ENCODE measurements at places on chromosomes 6 and 20. TPM values are rescaled to one million over a fixed set of nuclear protein-coding genes. Genes with fewer than 3 reads are reported as not detected.

DNA sequence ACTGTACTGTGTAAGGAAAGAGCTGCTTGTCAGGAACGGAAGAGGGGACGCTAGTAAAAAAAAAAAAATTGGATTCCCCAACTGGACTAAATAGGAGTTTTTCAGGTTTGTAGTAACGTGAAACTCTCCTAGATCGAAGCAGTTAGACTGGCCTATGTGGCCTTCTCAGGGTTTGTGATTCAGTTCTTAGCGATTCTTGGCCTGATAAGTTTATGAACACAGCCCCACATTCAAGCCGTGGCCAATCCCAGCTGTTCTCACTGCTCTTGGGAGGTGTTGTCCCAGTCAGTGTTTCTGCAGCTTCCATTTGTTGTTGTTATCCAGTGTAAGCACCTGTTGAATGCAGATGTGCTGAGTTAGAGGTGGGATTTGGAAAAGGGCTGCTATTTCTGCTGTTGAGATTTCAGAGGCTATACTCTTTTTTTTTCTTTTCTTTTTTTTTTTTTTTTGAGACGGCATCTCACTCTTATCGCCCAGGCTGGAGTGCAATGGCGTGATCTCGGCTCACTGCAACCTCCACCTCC, 29.7 kb downstream of the TAF8 start:
- no peak for DNase-seq

- no peak for DNase-seq
These were observed 56.9 kb downstream of the SYNJ2 start for GRCh38 chr6:158038291-158039177.

DNA sequence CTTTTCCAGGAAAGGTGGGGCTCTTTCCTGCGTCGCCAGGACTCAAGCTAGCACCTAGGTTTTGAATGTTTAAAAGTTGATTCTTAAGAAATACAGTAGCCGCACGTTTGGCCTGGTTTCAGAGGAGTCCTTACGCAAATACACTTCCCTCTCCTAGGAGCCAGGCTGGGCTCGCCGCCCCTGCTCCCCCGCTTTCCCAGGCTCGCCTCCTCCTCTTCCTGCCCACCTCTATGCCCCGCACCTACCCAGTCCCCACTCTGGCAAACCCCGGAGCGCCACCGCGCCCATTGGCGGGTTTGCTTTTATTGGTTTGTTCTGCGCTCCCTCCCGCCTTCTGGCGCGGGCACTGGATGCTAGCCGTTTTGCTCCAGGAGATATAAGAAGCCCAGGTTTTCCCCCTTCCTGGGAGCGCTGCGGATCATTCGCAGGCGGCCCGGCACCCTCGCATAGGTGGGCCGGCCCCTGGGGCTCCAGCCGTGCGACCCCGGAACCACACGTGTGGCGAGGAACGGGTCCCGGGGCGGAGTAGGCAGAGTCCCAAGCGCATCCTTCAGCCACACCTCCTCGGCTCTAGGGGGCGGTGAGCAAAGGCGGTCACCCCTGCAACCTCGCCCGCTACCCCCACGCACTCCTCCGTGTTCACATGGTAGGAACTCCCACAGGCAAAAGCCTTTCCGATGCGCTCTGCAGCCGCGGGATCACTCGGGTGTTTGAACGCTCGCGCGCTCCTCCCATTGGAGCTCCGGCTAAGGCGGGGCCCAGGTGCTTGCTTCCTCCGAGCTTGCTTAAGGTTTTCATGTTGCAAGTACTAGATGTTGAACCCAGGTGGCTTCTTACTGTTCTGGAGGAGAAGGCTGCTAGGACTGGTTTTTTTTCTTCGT, 119.0 kb downstream of the RTN4IP1 start:
- DNase-seq = peak; percentile 72

DNA sequence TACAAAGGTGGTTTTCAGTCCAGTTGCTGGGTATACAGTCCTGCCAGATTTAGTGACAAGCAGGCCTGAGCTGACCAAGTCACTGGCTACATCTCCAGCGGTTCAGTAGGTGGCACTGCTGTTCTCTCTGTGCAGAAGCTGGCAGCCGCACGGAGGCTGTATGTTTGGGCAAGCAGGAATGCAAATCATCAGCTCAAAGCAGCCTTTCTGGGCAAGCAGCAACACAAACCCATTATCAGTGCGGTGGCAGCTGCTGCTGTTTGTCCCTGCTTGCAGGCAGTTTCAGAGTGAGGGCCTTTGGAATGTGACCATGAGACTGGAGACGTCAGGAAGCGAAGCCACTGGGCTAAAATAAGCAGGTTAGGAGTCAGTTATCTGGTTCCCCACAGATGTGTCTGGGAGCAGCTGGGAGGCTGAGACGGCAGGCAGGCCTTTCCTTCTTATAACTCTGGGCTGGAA, 72.5 kb downstream of the TXLNB start:
- peak; percentile 84 for DNase-seq

DNA sequence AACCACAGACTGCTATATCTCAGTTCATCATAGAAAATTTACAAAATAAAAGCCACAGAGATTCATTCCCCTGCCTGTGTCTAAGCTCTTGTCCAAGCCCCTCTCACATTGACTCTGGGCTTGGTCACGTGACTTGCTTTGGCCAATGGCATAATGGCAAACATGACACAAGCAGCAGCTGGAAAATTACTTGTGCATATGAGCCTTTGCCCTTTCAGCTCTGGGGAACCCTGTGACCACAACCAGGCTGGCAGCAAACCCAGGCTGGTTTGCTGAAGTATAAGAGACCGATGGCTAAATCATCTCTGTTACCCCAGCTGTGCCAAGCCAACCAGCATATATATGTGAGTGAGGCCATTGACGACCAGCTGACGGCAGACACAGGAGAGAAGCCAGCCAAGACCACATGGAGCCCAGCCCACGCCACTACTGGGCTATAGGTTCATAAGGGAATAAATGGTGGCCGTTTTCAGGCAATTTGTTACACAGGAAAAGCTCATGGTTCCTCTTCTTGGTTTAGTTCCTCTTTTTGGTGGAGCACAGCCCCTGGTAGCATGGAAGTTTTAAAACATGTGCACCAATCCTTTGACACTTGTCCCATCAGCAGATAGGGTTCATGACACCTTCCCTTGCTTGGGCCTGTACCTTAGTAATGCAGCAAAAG, 31.8 kb upstream of the RSPO4 start:
- no peak for DNase-seq

- no peak for DNase-seq
These were observed 2.5 kb downstream of the RIMS1 start for GRCh38 chr6:71888756-71889340.

DNA sequence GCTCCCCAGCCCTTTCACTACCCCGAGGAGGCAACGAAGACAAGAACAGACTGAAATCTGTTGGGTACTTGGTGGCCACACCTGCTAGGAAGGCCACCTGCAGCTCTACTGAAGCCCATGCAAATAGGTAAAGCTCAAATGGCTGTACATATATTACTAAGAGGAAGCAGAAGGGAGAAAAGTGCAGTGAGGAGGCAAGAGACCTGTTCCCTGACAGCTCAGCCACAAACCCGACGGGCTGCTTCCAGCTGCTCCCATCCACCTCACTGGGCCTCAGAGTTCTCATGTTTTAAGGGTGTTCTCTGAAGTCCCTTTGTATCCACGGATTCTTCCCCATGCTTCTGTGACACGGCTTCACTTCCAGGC, 24.6 kb downstream of the TRAM2 start:
- DNase-seq = no peak

- no peak for DNase-seq
These were observed 208.8 kb upstream of the PLCB4 start for GRCh38 chr20:8860011-8860495.

DNA sequence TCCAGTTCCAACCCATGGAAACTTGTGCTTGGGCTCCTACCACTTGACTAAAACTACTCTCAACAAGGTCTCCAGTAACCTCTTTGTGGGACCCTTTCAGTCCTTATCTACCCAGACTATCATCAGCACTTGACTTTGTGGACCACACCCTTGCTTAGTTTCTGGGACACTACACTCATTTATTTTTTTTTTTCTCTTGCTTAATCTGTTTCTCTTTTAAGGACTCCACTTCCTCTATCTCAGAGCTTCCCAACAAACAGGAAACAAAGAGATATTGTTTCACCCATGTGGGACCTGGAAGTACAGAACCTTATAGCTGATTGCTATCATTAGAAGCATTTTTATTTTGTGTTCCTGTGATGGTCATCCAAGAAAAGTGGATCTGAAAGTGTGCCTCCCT, 28.8 kb upstream of the ME1 start:
- no peak for DNase-seq

- DNase-seq = no peak
These were observed 113.5 kb upstream of the SGK1 start for GRCh38 chr6:134431421-134431859.

Gene ANGPT4
- total RNA-seq = 0.72 TPM

Gene IBTK
- total RNA-seq = 13.6 TPM

Gene NKAPL
- total RNA-seq = 0.78 TPM

Gene SDC4
- 156 TPM for total RNA-seq
